Activated T-cell treated with anti-CD3 and anti-CD28 coated beads, Interleukin-2, amount 50 U/mL, for 48 hours (primary cell): ENCODE measurements at places on chromosomes 1 and 21.

GRCh38 chr1:87204441-87204840, 124.2 kb upstream of the LMO4 start:
- DNase-seq: no peak

DNA sequence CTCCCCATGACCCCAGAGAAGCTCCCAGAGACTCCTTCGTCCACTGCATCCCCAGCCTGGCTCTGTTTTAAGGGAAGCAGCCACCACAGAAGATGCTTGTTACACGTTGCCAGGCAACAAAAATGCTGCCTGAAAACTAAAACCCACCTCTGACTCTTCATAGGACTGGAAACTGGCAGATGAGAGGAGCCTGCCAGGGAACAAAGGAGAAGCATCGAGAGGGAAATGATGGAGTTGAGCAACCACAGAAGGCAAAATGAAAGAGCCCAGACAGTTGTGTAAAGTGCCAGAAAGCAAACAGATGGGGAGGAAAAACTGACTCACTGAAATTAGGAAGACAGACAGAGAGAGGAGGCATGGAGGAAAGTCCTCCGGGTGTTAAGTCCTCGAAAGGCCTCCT, 118.4 kb downstream of the KCNN3 start:
- no peak for DNase-seq

DNA sequence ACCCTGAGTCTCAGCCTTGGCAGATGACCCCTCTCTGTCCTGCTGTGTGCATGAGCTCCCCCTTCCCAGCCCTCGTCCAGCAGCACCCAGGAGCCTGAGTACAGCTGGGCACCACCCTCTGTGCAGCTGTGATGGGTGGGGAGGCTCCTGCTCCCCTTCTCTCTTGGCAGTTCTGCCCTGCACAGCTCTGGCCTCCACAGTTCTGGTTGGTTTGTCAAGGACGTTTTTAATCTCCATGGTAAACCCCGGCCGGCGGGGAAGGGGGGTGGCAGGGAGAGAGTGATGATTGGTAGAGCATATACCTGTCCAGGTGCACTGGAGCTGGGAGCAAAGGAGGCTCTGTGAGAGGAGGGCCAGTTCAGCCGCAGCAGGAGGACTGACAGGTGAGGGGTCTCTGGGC, at the start of gene CLCNKA:
CLCNKA (plus strand) TSS at position 356 of the 400 bp plus-strand sequence. CDS start 584 bp downstream, outside the sequence.
- DNase-seq: no peak

DNA sequence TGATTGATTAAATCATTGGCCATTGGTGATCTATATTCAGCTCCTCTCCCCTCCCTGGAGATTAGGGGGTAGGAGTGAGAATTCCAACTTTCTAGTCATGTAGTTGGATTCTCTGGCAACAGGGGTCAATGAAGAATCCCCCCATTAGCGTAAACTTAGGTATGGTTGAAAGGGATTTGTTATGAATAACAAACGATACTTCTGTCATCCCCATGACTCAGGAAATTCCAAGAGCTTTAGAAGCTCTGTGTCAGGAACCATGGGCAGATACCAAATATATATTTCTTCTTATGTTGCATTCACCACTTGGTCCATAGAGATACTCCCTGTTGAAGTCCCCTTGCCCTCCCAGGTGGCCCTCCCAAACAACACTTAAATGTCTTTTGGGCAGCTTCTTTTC, 124.5 kb downstream of the DNM3 start:
- DNase-seq: no peak

GRCh38 chr1:41360074-41360785, 1.0 kb upstream of the FOXO6 start:
- no peak for DNase-seq

DNA sequence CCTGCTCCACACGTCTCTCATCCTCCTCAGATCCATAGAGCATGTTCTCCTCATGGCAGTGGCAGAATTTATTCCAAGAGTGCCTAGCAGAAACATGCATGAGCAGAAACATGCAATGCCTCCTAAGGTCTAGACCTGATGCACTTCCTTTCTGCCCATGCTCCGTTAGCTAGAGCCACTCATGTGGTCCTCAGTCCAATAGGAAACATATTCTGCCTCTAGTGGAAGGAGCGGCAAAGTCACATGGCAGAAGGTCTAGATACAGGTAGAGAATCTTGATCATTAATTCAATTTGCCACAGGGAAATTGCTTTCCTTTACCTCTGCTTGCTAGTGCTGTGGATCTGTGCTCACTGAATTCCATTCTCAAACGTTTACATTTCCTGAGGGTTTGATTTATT, 130.4 kb downstream of the KIF26B start:
- DNase-seq: no peak

DNA sequence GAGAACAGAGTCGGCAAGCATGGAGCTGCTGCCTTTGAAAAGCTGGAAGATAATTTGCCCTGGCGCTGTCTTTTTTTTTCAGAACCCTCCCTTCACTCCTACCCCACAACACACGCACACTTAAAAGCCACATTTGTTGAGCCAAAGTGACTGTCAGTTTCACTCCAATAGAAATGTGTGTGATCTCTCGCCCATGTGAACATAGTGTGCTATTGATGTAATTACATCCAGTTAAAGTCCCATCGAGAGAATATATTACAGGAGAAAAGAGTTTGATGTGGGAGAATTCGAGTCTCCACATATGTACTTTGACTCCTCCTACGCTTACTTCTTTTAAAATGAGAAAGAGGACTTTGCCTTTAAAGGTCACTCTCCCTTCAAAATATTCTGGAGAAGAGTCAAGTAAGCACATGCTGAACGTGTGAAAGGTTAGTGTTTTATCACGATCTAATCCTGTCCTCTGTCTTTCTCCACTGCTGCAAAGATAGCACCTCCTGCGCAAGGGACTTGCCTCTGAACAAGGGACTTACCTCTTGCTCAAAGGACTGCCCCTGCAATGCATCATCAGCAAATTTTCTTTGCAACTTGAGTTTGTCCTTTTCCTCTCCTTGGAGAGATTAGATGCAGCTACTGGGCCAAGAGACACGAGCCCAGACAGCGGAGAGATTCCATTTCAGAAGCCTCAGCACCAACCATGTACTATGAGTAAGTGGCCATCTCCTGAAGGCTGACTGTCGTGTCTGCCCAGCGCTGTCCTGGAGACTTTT, 613.9 kb downstream of the PTPRU start:
- DNase-seq: no peak

DNA sequence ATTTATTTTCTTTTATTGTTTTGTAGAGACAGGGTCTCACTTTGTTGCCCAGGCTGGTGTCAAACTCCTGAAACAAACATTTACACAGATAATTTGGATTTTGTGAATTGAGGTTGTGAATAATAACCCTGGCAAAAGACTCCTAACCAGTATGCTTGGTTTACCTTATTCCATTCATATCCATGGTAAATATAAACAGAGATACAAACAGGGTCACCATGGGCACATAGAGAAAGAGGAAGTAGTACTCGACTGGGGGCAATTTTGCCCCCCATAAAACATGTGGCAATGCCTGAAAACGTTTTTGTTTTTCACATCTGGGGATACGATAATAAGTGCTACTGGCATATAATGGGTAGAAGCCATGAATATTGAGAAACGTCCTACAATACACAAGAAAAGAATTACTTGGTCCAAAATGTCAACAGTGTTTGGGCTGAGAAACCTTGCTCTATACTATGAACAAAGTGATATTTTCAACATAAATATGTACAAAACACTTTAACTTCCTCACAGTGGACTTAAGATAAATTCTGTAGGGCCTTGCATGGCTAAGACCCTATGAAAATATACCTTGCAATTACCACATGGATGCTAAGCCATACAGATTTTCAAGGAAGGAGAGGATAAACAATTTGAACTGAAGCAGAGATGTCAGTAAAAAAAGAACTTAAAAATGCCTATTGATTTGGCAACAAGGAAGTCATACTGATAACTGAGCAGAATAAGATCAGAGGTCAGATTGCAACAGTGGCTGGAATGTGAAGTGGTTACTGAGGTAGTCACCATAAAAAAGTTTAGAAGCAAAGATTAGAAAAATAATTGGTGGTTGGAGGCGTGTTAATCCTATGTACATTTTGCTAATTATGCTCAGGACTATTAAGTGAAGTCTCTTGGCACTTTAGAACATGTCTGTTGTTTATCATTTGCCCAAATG, 27.4 kb upstream of the ASPM start:
- DNase-seq: no peak

GRCh38 chr1:14970799-14971141, 182.8 kb upstream of the TMEM51 start:
- DNase-seq: no peak

DNA sequence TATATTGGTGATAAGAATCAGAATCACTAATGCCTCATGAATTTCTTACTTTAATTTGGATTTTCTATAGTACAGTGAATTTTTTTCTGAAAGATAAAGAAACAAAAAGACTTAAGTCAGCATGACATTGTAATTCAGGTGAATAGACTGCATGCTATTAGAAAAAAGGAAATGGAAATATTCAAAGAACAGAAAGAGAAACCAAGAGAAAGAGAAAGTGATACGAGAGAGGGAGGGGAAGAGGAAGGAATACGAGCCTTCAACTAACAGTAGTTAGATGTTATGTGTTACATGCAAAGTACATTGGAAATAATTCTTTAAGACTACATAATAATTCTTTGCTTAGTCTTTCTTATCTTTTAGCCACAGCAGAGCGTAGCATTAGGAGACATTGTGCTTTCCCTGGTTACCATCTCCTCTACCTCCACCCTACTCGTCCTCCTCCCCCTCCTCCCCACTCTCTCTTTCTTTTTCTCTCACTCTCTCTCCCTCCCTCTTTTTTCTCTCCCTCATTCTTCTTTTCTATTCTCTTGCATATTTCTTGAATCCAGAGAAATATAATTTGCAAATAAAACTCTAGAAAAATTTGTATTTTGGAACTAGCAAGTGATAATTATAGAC, 46.4 kb upstream of the ADGRL4 start:
- no peak for DNase-seq

DNA sequence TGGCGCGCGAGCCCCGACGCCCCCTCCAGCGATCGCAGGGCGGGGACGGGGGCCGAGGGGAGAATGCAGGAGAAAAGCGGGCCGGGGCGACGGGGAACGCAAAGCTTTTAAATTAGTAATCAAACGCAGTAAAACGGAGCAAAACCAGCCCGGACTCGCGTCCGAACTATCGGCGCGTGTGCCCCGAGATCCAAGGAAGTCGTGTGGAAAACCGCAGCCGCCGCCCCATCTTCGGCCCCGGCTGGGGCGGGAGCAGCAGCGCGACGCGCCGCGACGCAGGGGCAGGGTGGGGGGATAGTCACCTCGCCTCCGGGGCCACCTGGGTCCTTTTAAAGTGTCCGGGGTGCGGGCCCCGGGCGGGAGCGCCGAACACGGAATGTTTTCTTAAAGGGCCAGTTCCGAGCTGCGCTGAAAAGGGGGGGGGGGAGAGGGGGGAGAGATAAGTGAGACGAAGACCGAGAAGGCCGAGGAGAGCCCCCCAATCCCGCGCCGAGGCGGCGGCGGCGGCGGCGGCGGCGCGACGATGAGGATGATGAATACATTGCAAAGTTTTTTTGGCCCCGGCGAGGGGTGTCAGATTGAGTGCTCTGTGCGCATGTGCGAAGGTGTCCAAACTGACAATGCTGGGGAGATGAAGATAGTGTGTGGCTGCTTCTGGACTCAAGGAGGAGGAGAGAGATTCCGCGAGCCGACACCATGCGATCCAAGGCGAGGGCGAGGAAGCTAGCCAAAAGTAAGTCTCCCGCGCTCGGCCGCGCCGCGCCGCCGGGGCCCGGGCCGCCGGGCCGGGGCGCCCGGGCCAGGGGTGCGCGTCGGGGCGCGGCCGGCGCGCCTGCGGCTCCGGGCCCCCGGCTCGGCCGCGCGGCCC, at the start of gene PRDM16:
PRDM16 (plus strand) TSS at position 640 of the 868 bp plus-strand sequence; CDS start at position 697, 57 bp downstream.
- DNase-seq: peak; percentile 51

GRCh38 chr1:40595623-40596022, 64.2 kb downstream of the ZNF684 start:
- no peak for DNase-seq

DNA sequence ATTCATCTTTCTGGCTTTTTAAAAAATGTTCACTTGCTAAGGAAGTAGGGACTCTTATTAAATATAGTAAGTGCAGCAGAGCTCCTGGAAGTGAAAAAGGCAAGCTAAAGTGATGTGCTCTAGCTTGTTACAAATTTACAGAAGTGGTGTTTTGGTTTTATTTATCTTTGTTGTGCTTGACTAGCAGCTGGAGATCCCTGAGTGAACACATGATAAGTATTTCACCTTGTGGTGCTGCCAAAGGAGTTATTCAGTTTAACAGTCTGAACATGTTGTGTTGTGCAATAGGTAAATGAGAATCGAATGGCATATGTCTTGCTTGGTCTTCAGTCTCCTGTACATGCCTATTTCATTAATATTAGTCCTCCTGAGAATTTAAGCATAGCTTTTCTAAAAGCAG, 315.7 kb downstream of the TPR start:
- DNase-seq: no peak

DNA sequence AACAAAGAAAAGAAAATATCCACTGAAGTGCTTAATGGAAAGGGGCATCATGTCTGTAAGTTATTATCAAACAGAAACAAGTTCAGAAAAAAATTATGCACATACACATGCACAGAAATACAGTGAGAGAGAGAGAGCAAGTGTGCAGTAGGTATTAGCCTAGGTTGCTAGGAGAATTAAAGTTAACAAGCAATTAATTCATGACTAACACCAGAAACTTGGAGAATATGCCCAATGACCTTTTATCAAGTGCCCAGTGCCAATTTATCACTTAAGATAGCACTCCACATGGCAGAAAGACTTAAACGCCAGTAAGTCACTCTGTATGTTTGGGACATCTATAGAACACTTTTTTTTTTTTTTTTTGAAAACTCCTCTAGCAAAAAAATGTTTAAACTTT, 56.2 kb upstream of the SLC16A1 start:
- DNase-seq: no peak

- no peak for DNase-seq
Observed at GRCh38 chr1:28926629-28927265, 12.4 kb downstream of the EPB41 start.

GRCh38 chr1:55155522-55155921, 59.6 kb downstream of the USP24 start:
- no peak for DNase-seq
